CD4-positive, alpha-beta T cell (primary cell): ENCODE measurements at places on chromosomes 2 and 18. TPM values are rescaled to one million over a fixed set of nuclear protein-coding genes. Genes with fewer than 3 reads are reported as not detected.

COL3A1 gene
- not detected for total RNA-seq

DSG2 gene
- total RNA-seq = 0.11 TPM

SNORC gene
- total RNA-seq = 1.2 TPM

GRCh38 chr2:104826016-104826415, 27.9 kb upstream of the POU3F3 start:
- H3K36me3 ChIP-seq = no peaks in the 10 kb centered on the region
- DNase-seq = no peak
- no peak overlapping the region for H3K4me3 ChIP-seq
- H3K27ac ChIP-seq = no peak overlapping the region
- no peaks in the 10 kb centered on the region for H3K27me3 ChIP-seq

DNA sequence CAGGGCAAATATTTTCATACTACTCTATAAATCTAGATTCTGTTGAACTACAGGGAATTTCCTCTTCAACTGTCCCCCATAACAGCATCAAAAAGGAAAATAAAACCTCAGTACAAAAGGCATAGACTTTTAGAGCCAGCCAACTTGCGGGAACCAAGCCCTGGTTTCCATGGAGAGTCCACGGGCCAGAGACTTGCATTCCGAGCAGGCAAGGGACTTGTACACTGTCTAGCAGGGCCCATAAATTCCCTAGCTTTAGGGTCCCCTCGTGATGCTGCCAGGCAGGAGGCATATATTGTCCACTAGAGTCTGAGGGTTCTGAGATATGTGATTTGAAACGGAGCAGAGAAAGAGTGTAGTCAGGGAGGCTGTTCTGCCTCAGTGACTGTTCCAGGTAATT, 153.1 kb upstream of the SLC14A2 start:
- H3K36me3 ChIP-seq = no peaks in the 10 kb centered on the region
- H3K27ac ChIP-seq = no peak overlapping the region
- H3K27me3 ChIP-seq = no peaks in the 10 kb centered on the region

DNA sequence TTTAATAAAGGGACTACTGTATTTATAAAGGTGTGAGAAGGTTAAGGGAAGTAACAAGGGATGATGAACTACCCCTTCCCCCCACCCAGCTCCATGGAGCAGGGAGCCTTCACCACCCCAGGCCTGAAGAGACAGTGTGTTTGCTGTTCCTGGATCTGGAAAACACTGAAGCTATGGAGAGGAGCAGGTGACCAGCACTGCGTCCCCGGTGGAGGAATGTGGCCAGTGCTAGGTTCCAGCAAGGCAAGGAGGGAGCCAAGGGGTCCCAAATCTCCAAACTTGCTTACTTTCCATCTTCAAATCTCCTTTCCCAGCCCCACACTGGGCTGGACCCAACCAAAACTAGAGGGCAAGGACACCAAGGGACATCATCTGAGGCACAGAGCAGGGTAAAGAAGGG, 128.7 kb upstream of the CD302 start:
- peaks cover 9% of the 10 kb centered on the region for H3K27me3 ChIP-seq
- H3K27ac ChIP-seq = no peak overlapping the region
- H3K36me3 ChIP-seq = no peaks in the 10 kb centered on the region
- no peak for DNase-seq
- H3K4me3 ChIP-seq = no peak overlapping the region
